Cardiac ventricle fibroblast (primary cell): ENCODE measurements at places on chromosomes 6 and 20. TPM values are rescaled to one million over a fixed set of nuclear protein-coding genes. Genes with fewer than 3 reads are reported as not detected.

The ZNF165 gene
- total RNA-seq: 0.05 and 0.31 TPM in 2 replicates

The ENPP5 gene
- total RNA-seq: 0.39 and 1.3 TPM in 2 replicates

The ZSWIM3 gene
- 2.2 and 2.7 TPM in 2 replicates for total RNA-seq

The KCNG1 gene
- 2.8 and 5.1 TPM in 2 replicates for total RNA-seq

The C20orf202 gene
- not detected in 2 replicates for total RNA-seq

The POU5F1 gene
- total RNA-seq: not detected in 2 replicates

The PDE10A gene
- 5.0 and 10.1 TPM in 2 replicates for total RNA-seq

The LY6G6D gene
- not detected in 2 replicates for total RNA-seq

The LY6G6C gene
- total RNA-seq: not detected in 2 replicates

The SPATS1 gene
- not detected in 2 replicates for total RNA-seq

The PLA2G7 gene
- not detected in 2 replicates for total RNA-seq

The BHLHE23 gene
- total RNA-seq: not detected in 2 replicates

The RXRB gene
- 19.2 and 20.3 TPM in 2 replicates for total RNA-seq

The FAM184A gene
- total RNA-seq: 0.56 and 0.83 TPM in 2 replicates

The PROCR gene
- total RNA-seq: 16.8 and 39.7 TPM in 2 replicates

The NELFE gene
- 55.8 and 57.5 TPM in 2 replicates for total RNA-seq

The CTAGE9 gene
- total RNA-seq: not detected in 2 replicates

The COX4I2 gene
- not detected in 2 replicates for total RNA-seq

The DAAM2 gene
- 12.3 and 15.5 TPM in 2 replicates for total RNA-seq
